ENCODE measurements at places on chromosomes 1 and 21.

- no peak for DNase-seq
Measured at GRCh38 chr1:241525026-241525425, 5.5 kb upstream of the FH start.

- DNase-seq = no peak
Measured at GRCh38 chr1:151266315-151266714, 11.8 kb downstream of the PSMD4 start.

DNA sequence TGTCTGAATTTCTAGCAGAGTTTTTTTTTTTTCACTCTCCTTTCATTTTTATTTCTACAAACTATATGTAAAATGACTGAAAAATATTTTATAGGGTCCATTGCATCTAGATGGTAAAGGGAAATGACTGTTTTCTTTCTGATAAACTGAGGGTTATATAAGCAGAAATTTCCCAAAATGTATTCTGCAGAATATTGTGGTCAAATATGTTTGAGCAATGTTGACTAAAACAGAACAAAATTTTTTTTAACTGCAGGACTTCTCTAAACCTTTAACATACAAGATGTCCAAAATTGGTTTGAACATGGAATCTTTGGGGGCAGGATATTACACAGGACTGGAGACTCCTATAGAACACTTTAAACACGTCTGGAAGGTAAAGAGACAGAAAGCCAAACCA is 190.5 kb downstream of the TOMM20 start:
- no peak for DNase-seq

DNA sequence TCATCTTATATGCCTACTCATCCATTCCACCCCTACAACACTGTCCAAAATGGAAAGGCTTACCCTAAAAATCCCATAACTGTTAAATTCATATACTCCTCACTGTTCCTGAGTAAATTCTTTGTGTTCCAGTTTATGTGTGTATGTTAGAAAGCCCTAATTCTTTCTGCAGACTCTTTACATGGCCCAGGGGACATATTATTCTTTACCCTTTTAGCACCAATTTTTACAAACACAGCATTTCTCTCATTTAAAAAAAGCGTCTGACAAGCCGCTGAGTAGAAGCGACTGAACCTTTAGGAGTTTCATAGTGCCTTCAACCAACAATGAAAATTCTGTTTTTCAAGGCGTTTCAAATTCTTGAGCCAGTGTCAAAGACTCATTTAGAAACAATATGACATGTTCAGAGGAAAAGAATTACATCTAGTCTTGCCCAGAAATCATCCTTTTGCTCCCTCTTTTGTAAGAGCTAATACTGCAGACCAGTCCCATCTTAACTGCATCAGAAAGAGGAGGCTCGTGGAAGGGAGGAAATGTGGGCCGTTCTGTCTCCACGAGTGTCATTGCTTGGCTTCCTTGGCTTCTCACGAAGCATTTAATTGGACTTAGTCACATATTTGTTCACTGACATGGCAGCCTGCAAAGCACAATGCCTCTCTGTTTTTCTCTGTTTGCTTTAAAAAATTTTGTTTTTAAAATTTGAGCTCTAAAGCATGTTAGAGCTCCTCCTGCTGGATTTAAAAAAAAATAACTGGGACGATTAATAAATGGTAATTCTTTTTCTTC is 21.3 kb upstream of the C1orf105 start:
- DNase-seq = no peak

GRCh38 chr1:63261736-63262458 is 60.5 kb upstream of the FOXD3 start:
- DNase-seq = no peak

- no peak for DNase-seq
Measured at GRCh38 chr1:233412812-233413211, 85.3 kb downstream of the MAP3K21 start.

DNA sequence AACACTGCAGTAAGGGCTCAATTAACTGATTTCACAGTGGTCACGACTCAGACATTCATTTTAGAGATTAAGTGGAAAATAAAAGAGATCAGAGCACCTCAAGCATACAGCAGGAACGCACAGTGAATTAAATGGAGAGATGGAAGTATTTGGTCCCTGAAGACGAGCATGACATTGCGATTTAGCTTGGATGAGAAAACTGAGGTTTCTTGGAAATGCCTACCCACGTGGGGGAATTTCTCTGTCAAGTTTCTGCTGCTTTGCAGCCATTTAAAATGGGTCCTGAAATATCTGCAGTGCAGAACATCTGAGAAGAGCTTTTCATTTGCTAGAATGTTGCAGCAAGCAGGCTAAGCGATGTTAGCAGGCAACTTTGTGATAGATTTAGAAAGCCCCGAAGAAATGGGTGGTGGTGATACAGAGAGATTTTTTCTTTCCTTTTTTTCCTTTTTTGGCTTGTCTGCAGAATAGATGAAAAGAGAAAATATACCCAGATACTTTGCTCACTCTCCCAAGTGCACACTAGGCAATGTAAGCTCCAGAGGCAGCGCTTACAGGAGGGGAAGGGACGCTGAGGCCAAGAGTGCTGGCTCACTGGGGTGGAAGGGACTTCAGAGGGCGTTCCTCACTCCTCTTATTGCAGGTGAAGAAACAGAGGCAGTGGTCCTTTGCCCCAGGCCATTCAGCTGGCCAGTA is 258.0 kb downstream of the KCNJ6 start:
- DNase-seq = no peak

- DNase-seq = no peak
Measured at GRCh38 chr1:33133478-33134105, 48.3 kb downstream of the TRIM62 start.

- DNase-seq = no peak
Measured at GRCh38 chr1:204074274-204075138, 1.6 kb downstream of the SOX13 start.

DNA sequence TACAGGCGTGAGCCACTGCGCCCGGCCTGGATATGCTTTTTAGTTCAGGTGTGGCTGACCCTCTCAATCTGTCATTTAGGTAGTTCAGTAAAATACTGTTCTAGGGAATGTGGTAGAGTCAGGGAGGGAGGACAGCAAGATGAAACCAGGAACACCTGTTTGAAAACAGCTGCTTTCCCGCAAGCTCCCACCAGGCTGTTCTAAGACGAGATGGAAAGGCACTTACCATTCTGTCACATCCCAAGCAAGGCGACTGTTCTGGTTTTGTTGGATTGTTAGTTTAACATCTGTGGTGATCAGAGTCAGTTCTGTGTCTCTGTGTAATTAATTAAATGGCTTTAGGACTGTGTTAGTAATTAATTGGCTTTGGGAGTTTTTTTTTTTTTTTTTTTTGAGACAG is 2.9 kb downstream of the CHAF1B start:
- DNase-seq = no peak

- DNase-seq = no peak
Measured at GRCh38 chr1:32754317-32755097, 51.9 kb upstream of the SYNC start.

- DNase-seq = no peak
Measured at GRCh38 chr1:225603538-225604354, 49.2 kb downstream of the ENAH start.

GRCh38 chr1:2641381-2642130 is 8.7 kb upstream of the MMEL1 start:
- DNase-seq = no peak

DNA sequence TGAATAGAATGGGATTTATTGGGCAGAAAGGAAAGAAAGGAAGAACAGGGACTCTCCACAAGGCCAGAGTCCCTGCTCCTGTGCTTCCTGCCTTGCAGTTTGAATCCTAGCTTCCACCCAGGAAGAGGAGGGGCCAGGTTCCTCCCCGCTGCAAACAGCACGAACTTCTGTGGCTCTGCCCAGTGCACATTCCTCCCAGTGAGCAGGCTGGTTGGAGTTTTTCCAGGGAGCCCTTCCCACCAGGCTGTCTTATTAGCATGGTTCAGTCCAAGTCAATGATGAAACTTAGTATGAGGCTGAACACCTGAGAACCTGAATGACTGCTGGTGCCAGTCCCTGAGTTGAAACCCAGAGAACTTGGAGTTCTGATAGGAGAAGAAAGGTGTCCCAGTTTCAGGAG is 247.2 kb downstream of the DUSP10 start:
- DNase-seq = no peak

GRCh38 chr1:32215629-32216480 is 6.3 kb downstream of the TMEM234 start:
- DNase-seq = no peak

DNA sequence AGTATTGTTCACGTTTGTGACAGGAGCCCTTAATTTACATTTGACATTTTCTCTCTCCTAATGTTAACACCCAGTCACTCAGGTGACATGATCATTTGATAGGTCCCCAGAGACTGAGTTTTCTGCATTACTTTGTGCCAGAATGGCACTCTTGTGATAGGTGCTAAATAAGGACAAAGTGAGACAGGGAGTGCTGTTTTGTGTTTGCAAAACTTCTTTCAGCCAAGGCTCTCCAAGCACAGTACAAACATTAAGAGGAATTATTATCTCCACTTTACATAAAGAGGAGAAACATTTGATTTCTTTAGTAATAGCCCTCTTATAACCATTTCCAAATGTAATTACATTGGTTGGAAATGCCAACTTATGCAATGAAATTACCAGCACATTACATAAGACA is 355.2 kb downstream of the NTNG1 start:
- DNase-seq = no peak

GRCh38 chr1:239897458-239897857 is 194.2 kb upstream of the FMN2 start:
- no peak for DNase-seq

DNA sequence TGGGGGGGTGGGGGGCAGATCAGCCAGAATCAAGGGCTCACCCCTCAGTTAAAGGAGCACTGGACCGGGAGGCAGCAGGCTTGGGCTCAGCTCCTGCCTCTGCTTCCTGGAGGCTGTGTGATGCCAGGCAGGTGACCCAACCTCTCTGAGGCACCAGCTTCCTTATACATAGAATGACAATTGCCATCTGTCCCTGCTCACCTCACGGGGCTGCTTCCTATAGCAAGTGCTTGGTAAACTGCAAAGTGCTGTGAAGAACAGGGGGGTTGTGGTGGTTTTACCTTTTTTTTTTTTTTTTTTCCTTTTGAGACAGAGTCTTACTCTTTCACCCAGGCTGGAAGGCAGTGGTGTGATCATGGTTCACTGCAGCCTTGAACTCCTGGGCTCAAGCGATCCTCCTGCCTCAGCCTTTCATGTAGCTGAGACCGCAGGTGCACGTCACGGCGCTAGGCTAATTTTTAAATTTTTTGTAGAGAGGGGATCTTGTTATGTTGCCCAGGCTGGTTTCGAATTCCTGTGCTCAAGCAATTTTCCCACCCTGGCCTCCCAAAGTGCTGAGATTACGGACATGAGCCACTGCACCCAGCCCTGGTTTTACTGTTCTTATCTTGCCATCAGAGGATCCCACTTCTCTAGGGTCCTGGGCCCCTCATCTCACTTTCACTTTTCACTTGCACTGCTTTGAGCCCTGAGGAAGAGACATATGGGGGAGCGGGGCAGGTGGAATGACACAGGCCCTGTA is 11.6 kb downstream of the KCNQ4 start:
- DNase-seq = no peak

- DNase-seq = no peak
Measured at GRCh38 chr1:113787663-113788062, 24.6 kb downstream of the RSBN1 start.

GRCh38 chr1:41914516-41914915 is 4.2 kb downstream of the HIVEP3 start:
- no peak for DNase-seq

DNA sequence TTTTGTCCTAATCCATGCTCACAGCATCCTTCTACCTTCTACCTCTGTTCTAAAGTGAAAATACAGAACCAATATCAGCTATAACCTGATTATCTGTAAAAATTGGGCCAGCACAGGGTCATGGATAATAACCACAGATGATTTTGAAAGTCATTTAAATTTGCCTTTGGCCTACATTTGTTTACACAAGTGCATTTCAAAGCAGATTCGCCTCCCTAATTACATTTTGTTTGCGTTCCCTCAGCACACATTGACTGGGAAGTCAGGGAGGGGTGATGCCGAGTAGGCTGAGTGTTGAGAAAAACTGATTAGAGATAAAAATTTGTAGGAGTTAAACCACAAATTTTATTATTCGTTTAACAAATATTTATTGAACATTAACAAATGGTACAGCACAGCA is 19.2 kb upstream of the RGS8 start:
- DNase-seq = no peak

GRCh38 chr1:14748151-14748550 is 149.7 kb downstream of the KAZN start:
- no peak for DNase-seq

- no peak for DNase-seq
Measured at GRCh38 chr1:193542690-193543089, 356.3 kb upstream of the B3GALT2 start.

DNA sequence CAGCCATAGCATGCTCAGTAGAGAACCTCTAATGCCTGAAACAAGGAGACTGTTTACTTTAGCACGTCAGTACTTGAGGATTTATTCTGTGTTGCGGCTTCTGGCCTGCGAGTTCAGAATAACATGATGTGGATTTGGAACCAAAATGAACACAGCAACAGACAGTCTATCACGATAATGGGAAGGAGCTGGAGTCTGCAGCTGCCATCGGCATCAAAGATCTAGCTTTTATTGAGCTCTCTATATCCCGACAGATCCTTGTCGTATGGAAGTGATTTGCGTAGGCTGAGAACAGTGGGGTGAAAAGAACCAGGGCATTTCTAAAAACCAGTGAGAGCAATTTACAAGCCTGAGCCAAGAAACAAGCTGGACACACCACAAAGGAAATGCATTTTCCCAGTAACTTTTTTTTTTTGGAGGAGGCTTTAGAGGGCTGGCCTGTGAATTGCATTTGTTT is 294.2 kb downstream of the KIF26B start:
- DNase-seq = no peak

DNA sequence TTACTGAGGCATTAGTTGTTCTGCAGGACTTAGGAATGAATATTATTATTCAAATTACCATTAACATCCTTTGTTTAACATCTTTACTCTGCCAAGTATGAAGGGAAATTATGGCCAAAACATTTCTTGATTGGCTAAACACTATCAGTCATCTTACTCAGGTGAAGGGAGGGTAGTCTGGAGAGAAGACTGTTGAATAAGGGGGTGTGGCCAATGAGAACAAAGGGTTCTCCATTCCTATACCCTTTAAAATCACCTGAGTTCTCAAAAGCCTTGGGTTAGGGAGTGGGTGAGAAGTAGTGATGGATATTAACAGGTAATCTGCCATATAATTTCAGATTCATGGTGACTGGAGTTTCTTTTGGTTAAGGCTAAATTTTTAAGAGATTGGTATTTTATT is 19.3 kb downstream of the CRYZL1 start:
- DNase-seq = no peak

DNA sequence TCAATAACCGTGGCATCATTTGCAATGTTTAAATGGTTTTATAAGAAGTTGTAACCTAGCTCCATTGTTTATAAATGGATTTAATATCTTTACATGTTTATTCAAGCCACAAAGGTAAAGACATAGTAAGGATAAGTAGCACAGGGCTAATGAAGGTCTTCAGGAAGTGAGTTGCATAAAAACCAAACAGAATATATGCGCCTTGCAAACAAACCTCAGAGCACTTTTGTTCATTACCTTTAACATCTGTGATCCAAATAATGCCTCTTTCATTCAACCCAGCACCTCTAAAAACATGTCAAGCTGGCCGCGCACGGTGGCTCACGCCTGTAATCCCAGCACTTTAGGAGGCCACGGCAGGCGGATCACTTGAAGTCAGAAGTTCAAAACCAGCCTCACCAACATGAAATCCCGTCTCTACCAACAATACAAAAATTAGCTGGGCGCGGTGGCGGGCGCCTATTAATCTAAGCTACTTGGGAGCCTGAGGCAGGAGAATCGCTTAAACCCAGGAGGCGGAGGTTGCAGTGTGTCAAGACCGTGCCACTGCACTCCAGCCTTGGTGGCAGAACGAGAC is 25.3 kb downstream of the BRINP3 start:
- DNase-seq = no peak

Data from SIG-M5 (cell line).